Foreskin keratinocyte (primary cell): ENCODE measurements at places on chromosomes 7 and 10. TPM values are rescaled to one million over a fixed set of nuclear protein-coding genes. Genes with fewer than 3 reads are reported as not detected.

The SLC26A5 gene
- total RNA-seq, result not detected in 2 replicates

The EN2 gene
- not detected in 2 replicates for total RNA-seq

DNA sequence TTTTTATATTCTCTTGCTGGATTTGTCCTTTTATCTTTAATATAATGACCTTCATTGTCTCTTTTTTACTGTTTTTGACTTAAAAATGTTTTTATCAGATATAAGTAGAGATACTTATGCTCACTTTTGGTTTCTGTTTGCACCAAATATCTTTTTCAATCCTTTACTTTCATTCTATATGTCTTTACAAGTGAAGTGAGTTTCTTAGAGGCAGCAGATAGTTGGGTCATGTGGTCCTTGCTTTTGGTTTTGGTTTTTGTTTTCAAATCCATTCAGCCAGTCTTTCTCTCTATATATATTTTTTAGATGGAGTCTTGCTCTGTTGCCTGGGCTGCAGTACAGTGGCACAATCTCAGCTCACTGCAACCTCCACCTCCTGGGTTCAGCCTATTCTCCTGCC is 932.4 kb upstream of the LRRTM3 start:
- no peak for DNase-seq

GRCh38 chr10:420154-421121 is 269.0 kb downstream of the DIP2C start:
- no peak for DNase-seq

GRCh38 chr7:135353832-135354231 is 120.2 kb downstream of the STRA8 start:
- no peak for DNase-seq

DNA sequence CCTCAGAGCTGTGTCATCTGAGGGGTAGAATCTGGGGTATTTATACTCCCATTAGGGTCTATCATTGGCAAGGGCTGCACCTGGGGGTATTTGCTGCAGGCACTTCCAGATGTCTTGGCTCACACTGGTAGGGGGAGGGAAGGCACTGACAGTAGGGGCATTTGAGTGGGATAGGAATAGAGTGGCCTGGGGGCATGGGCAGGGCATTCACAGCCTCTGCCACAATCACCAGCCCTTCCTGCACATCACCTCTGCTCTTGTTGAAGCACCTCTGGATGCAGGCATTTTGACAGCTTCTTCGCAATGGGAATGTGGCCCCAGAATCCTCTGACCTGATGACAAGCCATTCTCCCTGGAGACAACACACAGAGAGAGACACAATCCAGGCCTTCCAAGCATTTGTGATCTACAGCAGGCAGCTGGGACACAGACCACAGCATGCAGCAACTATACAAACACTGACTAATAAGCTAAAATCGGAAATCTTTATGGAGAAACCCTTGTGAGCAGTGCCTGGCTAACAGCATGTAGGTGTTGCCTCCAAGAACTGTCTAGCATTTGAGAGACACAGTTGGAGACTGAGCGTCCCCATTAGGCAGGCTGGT is 178.5 kb downstream of the KCNMA1 start:
- no peak for DNase-seq

GRCh38 chr7:94971051-94971867 is 63.9 kb downstream of the PPP1R9A start:
- no peak for DNase-seq

- no peak for DNase-seq
Measured at GRCh38 chr7:116592445-116592844, 67.6 kb downstream of the CAV1 start.

GRCh38 chr7:76395965-76396726 is 13.4 kb downstream of the SSC4D start:
- DNase-seq, result no peak

DNA sequence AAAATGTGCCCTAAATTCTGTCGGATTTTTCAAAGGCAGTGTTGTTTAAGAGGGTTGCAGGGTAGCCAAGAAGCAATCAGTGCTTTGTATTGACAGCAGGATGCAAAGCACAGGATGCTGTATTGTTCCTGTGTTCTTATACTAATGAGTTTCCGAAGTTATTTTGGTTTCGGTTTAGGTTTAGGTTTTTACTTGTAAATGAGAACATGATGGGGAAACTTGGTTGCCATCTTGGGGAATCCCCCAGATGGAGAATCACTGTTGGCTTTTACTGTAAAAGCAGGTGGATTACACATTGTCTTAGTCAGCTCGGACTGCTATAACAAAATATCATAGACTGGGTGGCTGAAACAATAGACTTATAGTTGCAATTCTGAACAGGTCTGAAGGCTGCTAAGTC is 72.1 kb downstream of the INHBA start:
- DNase-seq, result no peak
